ENCODE measurements at places on chromosomes 12 and 14.

GRCh38 chr14:80346395-80346794 is 135.1 kb upstream of the DIO2 start:
- no peak for DNase-seq

DNA sequence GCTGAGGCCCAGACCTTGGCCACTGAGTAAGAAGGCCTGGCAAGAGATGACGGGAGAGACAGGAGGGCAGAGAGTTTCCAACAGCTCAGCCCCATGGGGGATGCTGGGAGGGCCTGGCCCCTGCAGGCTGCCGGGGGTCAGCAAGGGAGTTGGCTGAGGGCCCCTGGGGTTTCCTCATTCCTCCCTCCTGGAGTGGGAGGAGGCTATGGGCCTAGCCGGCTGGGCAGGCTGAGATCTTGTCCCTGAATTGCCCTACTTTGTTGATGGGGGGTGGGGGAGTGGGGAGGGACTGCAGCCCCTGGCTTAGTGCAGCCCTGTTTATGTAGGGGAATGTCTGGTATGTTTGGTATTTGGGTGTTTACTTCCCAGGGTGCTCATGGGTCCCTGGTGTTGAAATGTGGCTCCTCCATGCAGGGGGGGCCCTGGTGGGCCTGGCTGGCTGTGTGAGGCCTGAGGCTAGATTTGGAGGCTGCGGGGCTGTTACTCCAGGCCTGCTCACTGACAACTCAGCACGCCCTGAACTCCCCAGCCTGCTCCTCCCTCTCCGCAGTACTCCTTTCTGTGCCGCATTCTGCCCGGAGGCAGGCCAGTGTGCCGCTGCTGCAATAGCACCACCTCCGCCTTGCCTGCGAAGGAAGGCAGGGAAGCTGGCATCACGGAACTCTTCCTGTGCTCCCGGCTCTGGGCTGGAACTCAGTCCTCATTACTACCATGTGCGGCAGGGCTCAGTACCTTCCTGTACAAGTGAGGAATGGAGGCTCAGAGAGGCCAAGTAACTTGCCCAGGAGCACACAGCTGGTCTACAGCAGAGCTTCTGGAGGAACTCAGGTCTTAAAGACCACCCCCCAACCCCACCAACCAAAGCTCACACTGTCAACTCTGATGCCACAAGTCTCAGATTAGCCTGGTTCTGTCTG is 25.3 kb downstream of the JDP2 start:
- no peak for DNase-seq

DNA sequence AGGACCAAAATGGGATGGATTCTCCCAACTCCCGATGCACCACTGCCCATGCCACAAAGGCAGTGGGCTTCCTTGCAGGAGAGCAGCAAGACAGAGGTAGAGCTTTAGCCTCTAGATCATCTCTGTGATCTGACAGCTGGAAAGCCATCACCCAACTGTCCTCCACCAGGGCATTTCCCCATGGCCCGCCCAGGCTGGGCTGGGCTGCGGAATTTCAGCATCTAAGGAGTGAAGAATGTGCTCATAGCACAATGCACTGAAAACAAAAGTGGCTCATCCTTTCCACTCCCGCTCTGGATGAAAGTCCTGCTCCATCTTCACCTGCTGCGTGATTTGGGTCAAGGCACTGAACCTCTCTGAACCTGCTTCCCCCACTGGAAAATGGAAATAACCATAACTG is 5.6 kb downstream of the SYNE3 start:
- no peak for DNase-seq

GRCh38 chr12:107514887-107515445 is 170.6 kb upstream of the PWP1 start:
- no peak for DNase-seq

GRCh38 chr14:52025310-52025709 is 36.0 kb downstream of the RTRAF start:
- no peak for DNase-seq

- no peak for DNase-seq
These were observed 1109.2 kb downstream of the TMEM121 start for GRCh38 chr14:106635569-106635968.

DNA sequence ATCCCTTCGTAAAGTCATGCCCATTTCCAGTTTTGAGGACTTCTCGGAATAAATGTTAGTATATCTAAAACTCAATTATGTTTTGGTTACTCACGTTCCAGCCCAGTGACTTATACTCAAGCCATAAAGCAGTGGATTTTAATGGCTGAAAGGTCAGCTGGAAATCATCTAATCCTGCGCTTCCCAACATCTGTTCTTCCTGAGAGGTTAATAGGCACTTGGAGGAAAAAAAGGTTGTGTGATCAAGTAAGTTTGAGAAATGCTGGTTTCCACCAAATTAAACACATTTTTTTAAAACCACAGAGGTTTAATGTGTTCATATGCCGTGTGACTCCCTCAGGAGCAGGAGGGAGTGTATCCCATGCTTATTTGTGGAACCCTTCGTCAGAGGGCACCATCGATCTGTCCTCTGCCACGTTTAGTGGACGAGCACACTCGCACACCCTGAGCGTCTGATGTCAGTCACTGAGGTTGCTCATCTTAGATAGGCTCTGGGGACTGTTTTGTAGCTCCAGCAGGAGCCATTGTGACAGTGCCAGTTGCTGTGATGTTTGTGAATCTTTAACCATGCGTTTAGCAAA is 41.4 kb downstream of the FBXL14 start:
- DNase-seq = no peak

GRCh38 chr14:61584331-61584741 is 111.0 kb upstream of the HIF1A start:
- DNase-seq = no peak

DNA sequence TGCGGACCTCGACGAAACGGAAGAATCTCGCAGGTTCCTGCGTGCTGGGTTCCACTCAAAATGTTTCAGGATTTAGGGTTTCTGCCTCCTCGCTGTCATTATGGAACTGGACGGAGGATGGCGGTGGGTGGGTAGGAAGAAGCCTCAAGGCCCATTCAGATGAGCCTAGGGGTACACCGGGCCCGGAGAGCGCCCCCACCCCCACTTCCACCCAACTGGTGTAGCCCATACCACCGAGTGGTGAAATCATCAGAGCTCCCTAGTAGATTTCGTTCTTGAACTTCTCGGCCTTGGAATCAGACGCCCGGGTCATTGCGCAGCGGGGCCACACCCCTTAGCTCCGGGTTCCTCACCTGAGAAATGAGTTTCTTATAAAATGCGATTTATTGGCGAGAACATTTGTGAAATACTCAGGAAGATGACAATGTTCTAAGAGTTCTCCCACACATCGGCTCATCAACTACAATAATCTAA is 13.3 kb upstream of the TBX3 start:
- DNase-seq = no peak
